ENCODE measurements at places on chromosomes 5 and 9.

DNA sequence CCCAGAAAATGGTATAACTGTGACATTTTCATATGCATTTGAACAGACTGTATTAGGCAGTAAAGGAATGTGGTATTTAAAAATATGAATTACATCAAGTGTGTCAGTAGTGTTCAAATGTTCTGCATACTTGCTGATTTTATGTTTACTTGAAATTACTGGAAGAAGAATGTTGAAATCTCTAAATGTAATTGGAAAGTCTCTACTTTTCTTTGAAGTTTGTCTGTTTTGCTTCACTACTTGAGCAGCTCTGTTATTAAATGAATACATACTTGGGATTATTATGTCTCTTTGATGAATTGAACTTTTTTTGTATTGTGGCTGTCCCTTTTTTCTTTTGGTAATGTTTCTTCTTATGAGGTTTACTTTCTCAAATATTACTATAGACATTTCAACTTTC, 205.6 kb downstream of the TAF11L14 start:
- no peak for DNase-seq

GRCh38 chr5:27144456-27144855, 106.1 kb upstream of the CDH9 start:
- DNase-seq, result no peak

DNA sequence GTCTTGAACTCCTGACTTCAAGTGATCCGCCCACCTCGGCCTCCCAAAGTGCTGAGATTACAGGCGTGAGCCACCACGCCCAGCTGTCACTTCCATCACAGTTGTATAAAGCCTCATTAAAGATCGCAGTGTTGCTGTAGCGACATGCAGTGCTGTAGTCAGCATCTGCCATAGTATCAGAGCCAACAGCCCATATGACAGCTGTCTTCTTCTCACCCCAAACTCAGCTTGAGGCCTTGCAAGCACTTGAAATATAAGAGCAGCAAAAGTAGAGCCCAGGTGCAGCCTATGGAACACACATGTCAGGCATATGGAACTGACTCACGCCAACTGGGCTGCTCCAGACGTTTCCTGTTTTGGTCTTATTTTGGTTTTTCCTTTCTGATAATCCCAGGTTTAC, 167.8 kb downstream of the TRIO start:
- no peak for DNase-seq

GRCh38 chr5:66989286-66989685, 207.3 kb downstream of the CD180 start:
- DNase-seq, result no peak

- no peak for DNase-seq
These were observed 589.5 kb downstream of the GABRG2 start for GRCh38 chr5:162657076-162657475.

- peak; percentile 63 for DNase-seq
These were observed 724 bp downstream of the PRRC2B start for GRCh38 chr9:131394464-131395156.

GRCh38 chr5:80143491-80143890, 108.3 kb downstream of the THBS4 start:
- DNase-seq, result no peak

Measured in naive B cell (primary cell).